ENCODE measurements at places on chromosomes 12 and 14.

- no peak for DNase-seq
Measured at GRCh38 chr14:85060121-85060520, 469.8 kb upstream of the FLRT2 start.

- DNase-seq, result no peak
Measured at GRCh38 chr14:90581745-90582144, 184.9 kb downstream of the CALM1 start.

GRCh38 chr14:96629558-96630222 lies 127.5 kb downstream of the PAPOLA start:
- DNase-seq, result no peak

DNA sequence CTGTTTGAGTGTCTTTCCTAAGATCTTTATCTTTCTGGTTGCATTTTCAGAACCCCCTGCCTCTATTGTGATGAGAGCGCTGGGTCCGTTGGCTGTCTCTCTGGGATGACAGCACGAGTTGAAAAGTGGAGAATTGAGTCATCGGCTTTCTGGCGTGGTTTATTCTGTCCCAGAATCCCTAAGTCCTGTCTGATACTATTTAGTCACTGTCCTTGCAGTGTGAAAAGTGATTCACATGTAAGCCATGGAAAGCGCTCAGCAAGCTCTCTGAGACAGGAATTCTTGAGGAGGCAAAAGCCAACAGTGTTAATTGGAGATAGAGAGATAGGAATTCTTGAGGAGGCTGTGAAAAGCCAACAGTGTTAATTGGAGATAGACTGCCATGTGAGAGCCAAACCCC lies 121.7 kb downstream of the CHST11 start:
- DNase-seq, result no peak

DNA sequence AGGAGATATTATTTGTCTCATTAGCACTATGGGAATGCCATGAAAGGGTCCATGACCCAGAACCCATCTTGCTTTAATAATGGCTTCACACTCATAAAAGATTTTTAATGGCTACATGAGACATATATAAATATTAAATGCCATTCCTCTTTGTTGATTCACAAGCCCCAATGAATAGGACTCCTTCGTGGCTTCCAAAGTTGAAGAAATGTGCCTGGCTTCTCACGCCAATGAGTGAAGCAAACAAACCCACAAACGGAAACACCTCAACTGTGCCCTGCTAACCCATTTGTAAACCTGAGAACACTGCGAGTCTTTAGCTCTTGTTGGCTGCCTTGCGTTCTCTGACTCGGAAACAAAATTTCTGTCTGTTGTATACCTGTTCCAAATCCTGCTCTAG lies 381.7 kb upstream of the DDHD1 start:
- DNase-seq, result no peak

DNA sequence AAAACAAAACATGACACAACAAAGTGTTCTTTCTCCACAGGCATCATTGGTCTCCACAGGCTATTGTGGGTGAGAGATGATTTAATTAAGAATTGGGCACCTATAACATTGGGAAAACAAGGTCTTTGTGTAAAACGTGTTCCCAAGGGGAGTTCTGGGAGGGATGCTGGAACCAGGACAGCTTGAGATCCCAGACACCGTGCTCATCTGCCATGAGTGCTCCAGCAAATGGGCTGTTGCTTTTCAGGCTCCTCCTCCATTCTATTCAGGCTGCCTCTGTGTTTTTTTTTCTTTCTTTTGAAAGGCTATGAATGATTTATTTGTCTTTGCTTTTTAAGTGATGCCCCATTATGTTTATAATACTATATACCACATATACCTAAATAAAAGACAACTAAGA lies 122.4 kb downstream of the DACT1 start:
- no peak for DNase-seq

- no peak for DNase-seq
Measured at GRCh38 chr14:26594148-26594547, 3.7 kb downstream of the NOVA1 start.

- DNase-seq, result no peak
Measured at GRCh38 chr14:20683891-20684661, at the start of gene RNASE4. RNASE4 (plus strand) TSS chr14:20684560; CDS start chr14:20699372, 14,812 bp downstream.

GRCh38 chr14:65972346-65972870 lies 513.8 kb upstream of the CCDC196 start:
- DNase-seq, result no peak

DNA sequence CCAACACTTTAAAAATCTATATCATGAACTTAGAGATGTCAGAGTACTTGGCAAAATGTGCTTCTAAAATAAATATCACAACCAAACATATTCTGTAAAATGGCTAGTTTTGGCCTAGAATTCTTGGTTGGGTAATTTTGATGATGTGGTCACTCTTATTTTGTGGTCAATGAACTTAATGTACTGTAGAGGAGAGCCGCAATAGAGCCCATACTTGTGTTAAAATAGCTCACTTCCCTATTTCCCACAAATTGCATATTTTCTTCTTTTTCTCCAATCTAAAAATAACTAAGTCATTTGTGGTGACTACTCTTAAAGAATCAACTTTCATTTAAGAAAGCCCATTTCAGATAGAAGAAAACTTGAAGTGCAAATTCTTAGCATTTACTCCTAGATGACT lies 619.4 kb downstream of the CCER1 start:
- DNase-seq, result no peak

DNA sequence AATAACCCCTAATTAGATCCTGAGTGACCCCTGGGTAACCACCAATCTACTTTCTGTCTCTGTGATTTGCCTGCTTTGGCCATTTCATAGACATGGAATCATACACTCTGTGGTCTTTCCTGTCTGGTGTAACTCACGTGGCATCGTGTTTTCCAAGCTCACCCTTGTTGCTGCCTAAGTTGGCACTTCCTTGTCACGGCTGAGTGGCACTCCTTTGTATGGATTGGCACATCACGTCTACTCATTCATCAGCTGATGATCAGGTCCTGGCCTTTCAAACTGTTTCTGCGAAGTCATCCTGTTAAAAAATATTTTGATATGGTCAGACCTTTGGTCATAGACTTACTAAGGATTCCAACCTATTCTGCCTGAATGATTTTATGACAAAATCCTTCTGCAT lies 87.7 kb downstream of the GLT1D1 start:
- DNase-seq, result no peak
